ENCODE measurements at places on chromosomes 4 and X. TPM values are rescaled to one million over a fixed set of nuclear protein-coding genes. Genes with fewer than 3 reads are reported as not detected.

The SORBS2 gene
- total RNA-seq, result 35.2 TPM

The GC gene
- not detected for total RNA-seq

The PAGE4 gene
- not detected for total RNA-seq

The ERAS gene
- total RNA-seq, result not detected

The SLC35A2 gene
- total RNA-seq, result 6.7 TPM

The DDX3X gene
- 199 TPM for total RNA-seq

The GAGE12H gene
- not detected for total RNA-seq

The NSG1 gene
- total RNA-seq, result 3.6 TPM

The ETDB gene
- total RNA-seq, result not detected

The MID2 gene
- total RNA-seq, result 48.8 TPM

The UCP1 gene
- not detected for total RNA-seq

The REPS2 gene
- 68.4 TPM for total RNA-seq

The ZFX gene
- 60.6 TPM for total RNA-seq

The MAGEE1 gene
- total RNA-seq, result 4.6 TPM

The POLR2B gene
- total RNA-seq, result 155 TPM
